Cortex of kidney (tissue), 1 donor: ENCODE measurements at places on chromosomes 7 and 10.

DNA sequence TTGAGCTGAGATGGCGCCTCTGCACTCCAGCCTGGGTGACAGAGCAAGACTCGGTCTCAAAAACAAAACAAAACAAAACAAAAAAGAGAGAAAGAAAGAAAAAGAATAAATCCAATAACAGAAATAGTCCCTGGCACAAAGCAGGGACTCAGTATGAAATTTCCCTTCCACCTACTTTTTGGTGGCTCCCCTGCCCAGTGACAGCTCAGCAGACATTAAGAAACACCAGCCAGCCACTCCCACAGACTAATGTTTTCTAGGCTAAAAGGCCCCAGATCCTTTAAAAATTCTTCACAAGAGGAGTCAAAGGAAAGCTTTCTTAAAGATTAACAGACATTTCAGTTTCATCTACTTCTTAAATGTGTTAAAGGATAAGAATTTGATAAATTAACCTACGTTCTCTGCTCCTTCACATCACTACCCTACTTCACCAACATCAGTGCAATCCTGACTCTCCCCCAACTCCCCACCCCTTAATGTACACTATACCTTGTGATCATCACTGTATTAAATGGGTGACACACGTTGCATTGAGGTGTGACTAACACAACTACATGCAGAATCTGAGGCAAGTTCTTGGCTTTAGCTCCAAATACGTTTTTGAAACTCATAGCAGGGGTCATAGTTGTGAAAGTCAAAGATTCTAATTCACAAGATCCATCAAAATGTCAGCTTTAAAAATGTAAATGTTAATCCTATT is 114.5 kb upstream of the CAV2 start:
- DNase-seq: no peak

GRCh38 chr10:118032564-118032963 is 14.2 kb downstream of the RAB11FIP2 start:
- DNase-seq: no peak

- DNase-seq: no peak
These were observed 122.2 kb upstream of the AMPH start for GRCh38 chr7:38753347-38753746.

- DNase-seq: no peak
These were observed 93.0 kb upstream of the RSU1 start for GRCh38 chr10:16909961-16910792.

DNA sequence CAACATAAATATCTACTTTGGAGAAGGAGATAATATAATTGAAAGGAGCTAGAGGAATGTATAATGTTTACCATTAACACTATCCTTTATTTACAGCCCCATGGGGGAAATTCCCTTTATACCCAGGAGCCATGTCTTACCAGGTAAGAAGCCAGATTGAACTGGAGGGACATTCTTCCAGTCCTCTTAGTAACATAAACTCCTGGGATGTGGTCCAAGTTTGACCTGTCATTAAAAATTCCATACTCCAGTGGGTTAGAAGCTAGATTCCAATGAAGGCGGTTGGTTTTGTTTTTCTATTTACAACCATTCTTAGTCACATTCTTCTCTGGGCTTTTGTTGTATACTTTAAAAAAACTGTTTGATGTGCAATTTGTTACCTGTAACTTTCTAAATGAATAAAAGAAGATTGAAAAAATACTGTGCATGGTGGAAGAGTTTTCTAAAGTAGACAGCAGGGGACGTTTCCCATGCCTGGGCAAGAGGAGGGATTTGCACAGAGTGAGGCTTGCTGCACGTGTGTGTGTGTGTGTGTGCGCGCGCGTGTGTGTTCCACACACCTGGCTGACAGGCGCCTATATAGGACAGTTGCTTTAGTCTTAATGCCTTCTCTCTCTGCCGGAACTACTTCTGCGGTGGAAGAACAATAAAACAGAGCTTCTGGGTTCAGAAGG is 2.0 kb downstream of the PLCE1 start:
- no peak for DNase-seq

DNA sequence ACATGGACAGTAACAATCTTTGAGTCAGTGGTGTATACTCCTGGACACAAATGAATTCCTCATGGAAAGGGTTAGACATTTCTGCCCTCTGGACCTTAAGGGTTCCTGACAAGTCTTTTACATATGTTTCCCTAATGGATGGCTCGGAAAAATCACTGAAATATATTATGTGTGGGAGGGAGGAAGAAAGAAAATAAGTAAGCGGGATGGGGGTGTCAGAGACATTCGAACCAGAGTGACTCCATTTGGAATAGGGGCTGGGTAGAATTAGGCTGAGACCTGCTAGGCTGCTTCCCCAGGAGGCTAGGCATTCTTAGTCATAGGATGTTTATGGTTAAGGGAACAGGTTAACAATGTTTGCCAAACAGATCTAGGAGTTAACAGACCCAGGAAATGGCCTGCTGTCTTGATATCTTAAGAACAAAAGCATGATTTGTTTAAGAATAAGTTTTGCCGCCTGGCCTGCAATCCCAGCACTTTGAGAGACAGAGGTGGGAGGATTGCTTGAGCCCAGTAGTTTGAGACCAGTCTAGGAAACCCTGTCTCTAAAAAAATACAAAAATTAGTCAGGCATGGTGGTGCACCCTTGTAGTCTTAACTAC is 1241.7 kb downstream of the TYW1 start:
- no peak for DNase-seq

DNA sequence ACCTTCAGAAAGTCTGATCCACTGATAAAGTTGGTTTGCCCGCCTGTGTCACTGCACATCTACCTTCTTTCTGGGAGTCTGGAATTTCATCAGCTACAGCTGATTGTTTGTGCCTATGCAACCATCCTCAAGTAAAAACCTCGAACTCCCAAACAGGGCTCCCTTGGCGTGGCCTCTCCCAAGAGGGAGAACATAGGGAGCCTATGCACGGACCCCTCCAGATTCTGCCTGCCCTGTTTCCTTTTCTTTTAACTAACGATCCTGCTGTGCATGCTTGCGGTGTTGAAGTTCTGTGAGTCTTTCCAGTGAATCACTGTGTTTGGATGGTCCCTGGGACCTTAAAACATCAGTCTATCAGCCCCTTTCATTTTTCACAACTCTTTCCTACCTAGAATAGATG is 226.9 kb upstream of the SEMA3D start:
- no peak for DNase-seq

DNA sequence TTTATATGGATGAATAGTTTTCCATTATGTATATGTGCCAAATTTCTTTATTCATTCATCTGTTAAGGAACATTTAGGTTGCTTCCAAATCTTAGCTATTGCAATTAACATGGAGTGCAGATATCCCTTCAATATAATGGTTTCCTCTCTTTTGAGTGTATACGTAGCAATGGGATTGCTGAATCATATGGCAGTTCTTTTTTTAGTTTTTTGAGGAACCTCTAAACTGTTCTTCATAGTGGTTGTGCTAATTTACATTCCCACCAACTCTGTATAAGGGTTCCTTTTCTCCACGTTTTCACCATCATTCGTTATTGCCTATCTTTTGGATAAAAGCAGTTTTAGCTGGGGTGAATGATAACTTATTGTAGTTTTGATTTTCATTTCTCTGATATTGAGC is 46.5 kb downstream of the FAS start:
- no peak for DNase-seq

- DNase-seq: no peak
These were observed 509.2 kb downstream of the TCERG1L start for GRCh38 chr10:130802301-130802700.

GRCh38 chr10:129792141-129792540 is 171.9 kb downstream of the EBF3 start:
- no peak for DNase-seq

- no peak for DNase-seq
These were observed 258.8 kb downstream of the XPNPEP1 start for GRCh38 chr10:109664554-109664953.

GRCh38 chr7:140541513-140542227 is 62.4 kb upstream of the MKRN1 start:
- no peak for DNase-seq

DNA sequence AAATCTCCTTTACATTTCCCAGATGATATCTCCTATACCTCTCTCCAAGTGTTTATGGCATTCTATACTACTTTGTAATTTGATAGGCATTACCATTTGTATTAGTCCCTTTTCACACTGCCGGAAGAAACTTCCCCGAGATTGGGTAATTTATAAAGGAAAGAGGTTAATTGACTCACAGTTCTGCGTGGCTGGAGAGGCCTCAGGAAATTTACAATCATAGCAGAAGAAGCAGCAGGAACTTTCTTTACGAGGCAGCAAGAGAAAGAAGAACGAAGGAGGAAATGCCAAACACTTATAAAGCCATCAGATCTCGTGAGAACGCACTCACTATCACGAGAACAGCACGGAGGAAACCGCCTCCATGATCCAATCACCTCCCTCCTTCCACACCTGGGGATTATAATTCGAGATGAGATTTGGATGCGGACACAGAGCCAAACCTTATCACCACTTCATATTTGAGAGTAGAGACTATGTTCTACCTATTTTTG is 1194.6 kb downstream of the SORCS1 start:
- DNase-seq: no peak

DNA sequence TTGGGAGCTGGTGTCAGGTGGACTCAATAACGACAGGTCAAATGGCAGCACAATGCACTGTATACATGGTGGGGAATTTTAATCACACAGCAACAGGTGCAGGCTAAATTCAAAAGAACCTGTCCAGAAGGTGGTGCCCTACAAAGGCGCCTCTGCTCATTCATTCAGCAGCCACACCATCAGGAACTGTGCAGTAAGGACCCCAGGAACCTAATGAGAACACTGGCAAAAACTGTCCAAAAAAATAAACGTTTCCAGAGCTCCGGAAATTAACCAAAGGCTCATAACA is 21.9 kb upstream of the CRYGN start:
- DNase-seq: no peak

- no peak for DNase-seq
These were observed 61.5 kb downstream of the IQUB start for GRCh38 chr7:123472750-123473445.

GRCh38 chr10:129754211-129755050 is 209.6 kb downstream of the EBF3 start:
- DNase-seq: no peak

- no peak for DNase-seq
These were observed 12.8 kb upstream of the FFAR4 start for GRCh38 chr10:93553482-93554315.

DNA sequence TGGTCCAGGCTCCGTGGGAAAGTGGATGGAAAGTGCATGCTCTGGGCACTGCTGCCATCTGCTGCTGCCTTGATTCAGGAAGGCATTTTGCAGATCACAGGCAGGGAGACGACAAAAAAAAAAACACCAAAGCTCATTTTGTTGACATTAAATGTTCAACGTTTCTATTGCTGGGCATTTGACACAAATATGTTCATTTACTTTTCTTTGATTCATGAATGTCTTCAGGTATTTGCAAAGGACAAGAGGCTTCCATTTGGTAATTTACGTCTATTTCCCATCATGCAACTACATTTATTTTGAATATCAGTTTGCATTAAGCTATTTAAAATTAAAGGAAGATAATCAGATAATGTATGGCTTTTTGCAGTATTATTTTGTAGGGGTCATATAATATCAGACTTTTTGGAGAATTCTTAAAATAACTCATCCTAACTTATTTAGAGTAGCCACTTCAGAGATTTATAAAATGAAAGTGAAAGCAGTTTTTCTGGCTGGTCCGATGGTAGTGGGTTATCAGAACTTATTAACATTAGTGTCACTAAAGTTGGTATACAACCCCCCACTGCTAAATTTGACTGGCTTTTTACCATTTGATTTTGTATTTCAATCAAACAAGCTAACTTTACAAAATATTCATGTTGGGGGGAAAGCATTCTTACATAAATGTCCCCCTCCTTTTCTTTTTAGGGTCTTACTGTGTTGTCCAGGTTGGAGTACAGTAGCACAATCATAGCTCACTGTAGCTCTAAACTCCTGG is 65.3 kb downstream of the PDIA4 start:
- DNase-seq: no peak
